ENCODE measurements at places on chromosomes 11 and 22.

GRCh38 chr11:111932611-111932950, 4.6 kb upstream of the DIXDC1 start:
- DNase-seq = no peak

DNA sequence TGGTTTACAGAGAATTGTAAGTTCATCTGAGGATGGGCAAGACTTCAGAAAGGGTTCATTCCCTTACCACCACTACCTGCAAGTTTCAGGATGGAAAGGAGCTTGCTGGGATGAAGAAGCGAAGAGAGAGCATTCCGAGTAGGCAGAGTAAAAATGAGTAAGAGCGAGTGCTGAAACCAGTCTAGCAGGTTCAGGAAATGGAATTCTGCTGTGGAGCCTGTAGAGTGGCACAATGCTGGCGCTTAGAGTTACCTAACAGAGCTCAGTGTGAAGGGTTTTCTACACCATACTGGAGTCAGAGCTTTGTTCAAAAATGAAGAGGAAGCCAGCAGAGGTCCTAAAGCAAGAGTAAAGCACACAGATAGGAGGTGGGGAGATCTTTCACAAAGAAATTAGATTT, 179.2 kb upstream of the ZC3H12C start:
- no peak for DNase-seq

DNA sequence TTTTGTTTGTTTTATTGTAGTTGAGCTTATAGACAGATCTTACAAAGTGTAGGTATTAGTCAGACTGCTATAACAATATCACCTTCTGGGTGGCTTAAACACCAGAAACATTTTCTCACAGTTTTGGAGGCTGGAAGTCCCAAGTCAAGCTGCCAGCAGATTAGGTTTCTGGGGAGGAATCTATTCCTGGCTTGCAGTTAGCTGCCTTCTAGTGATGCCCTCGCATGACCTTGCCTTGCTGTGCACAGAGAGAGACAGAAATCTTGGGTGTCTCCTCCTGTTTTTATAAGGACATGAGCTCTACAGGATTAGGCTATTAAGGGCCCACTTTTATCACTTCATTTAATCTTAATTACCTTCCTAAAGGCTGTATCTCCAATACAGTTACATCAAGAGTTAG, 1635.2 kb downstream of the FAM181B start:
- no peak for DNase-seq

DNA sequence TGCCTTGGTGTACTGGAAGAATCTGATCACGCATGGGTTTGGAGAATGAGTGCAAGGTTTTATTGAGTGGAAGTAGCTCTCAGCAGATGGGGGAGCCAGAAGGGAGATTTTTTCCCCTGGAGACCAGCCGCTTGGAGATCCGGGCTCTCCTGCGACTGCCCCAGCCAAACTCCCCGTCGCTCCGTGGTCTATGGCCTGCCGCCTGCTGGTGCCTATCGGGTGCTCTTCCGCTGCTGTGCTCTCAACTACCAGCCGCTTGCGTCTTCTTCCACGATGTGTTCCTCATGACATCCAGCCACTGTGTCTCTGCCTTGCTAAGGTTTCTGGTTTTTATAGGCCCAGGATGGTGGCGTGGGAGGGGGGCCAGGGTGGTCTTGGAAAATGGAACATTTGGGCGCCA, 145.6 kb upstream of the UBASH3B start:
- no peak for DNase-seq

GRCh38 chr11:9228091-9228490, 37.1 kb downstream of the DENND5A start:
- DNase-seq = no peak

All from stimulated activated CD8-positive, alpha-beta memory T cell treated with anti-CD3 and anti-CD28 coated beads, Interleukin-15, amount 100 ng/mL, for 4 hours (primary cell).